ENCODE measurements at places on chromosomes 16 and 17. TPM values are rescaled to one million over a fixed set of nuclear protein-coding genes. Genes with fewer than 3 reads are reported as not detected.

DNA sequence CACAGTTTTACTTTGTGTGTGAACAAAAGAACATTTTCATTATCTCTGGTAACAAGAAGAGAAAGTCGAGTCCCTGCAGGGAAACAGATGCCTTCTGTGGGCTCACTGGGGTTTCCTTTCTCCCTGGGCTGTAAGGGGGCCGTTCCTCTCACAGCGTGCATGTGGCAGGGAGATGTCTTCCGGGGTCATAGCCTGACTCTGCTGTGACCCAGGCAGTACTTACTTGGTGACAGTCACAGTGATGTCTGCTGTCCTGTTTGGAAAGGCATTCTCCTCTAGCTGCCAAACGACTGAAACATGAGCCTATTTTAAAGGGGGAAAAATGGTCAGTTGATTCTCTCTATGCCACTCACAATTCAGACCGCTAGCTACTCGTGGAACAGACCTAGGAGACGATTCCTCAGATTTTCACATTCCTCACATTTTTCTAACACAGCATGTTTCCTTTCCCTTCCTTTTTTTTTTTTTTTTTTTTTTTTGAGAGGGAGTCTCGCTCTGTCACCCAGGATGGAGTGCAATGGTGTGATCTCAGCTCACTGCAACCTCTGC lies 7.3 kb downstream of the HASPIN start:
- DNase-seq = no peak

- no peak for DNase-seq
These were observed 13.2 kb downstream of the ZFPM1 start for GRCh38 chr16:88466175-88466862.

GRCh38 chr17:66900126-66901010 lies 64.1 kb upstream of the CACNG4 start:
- no peak for DNase-seq

GRCh38 chr16:57358527-57359095 lies at the start of gene CCL22:
TSS of gene CCL22 (plus strand) at chr16:57358783. CDS start at chr16:57358817, 34 bp downstream.
- no peak for DNase-seq

- no peak for DNase-seq
These were observed 100.1 kb upstream of the DYNLRB2 start for GRCh38 chr16:80440667-80441066.

DNA sequence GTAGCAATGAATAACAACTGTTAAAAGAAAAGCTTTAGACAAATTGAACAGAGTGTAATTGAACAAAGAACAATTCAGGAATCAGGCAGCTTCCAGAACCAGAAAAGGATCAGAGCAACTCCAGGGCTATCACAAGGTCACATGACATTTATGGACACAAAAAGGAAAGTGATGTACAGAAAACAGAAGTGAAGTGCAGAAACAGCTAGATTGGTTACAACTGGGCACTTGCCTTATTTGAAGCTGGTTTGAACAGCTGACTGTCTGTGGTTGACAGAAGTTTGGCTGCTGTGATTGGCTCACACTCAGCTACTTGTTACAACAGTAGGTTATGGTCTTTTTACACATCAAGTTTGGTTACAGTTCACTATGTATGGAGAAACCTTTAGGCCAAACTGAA lies 14.8 kb downstream of the EFCAB5 start:
- DNase-seq = no peak

DNA sequence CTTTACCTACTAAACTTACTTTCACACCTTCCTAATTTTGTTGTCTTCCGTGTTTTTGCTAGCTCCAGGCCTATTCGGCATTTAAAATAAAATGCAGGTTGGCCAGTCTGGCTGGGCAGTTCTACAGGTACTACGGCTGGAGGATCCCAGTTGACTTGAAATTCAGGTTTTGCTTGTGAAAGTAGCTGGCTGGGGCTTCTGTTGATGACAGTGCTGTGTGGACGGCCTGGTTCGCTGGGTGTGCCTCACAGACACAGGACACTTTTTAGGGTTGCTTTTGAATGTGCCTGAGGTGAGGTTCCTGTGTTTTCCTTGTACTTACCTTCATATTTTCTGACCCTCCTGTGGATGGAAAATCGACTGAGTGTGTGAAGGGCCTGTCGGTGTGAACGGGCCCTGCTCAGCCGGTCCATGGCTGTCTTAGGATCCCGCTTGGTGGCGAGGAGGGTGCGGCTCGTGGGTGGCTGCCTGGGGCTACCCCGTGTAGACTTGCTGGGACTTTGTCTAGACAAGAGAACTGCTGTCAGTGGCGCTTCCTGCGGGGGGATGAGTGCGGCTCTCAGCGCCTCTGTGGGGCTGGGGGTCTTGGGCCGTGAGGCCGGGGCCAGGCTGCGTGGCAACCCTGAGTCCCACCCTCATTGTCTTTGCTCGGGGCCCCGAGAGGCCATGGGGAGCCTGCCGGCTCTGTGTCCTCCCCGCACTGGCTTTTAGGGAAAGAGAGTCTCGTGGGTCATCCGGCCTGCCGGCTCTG lies 18.7 kb upstream of the ZNF750 start:
- no peak for DNase-seq

Gene HOXB13
- total RNA-seq = 0.16 TPM

- no peak for DNase-seq
These were observed 6.4 kb downstream of the RPH3AL start for GRCh38 chr17:345992-346785.

DNA sequence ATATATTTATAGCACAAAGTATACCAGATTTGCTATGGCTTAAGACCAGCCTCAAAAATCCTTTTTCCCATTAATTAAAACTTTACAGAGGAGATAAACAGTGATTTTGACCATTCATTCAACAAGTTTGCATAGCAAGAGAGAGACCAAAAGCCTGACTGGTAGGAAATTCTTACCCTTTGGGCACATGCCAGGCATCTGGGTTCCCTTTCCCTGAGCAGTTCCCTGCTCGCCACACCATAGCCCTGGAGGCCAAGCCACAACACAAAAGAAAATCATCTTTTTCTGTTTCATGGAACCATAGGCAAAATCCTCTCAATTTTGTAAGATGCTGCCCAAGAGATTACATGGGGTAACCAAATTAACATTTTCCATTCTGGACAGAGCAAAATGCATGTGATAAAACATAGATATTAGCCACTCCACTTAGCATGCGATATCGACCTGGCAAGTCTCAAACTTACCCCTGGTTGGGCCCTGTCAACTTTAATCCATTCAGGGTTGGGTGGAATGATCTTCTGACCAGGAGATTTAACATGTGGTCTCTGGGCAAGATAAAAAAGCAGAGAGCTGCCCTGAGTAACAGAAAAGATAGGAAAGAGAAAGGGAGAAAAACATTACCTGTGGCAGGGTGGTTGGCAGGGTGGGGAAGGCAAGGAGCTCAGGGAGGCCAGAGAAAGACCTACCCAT lies 57.6 kb upstream of the B4GALNT2 start:
- DNase-seq = no peak

Gene FAM83G
- total RNA-seq = 0.16 TPM

Gene ORC6
- total RNA-seq = 5.0 TPM

Gene SULT1A4
- 0.94 TPM for total RNA-seq

Gene ZNF689
- 8.9 TPM for total RNA-seq

- no peak for DNase-seq
These were observed 15.0 kb downstream of the HS3ST6 start for GRCh38 chr16:1903220-1903574.

GRCh38 chr17:74840989-74841666 lies 18.6 kb downstream of the GRIN2C start:
- DNase-seq = peak; percentile 22

DNA sequence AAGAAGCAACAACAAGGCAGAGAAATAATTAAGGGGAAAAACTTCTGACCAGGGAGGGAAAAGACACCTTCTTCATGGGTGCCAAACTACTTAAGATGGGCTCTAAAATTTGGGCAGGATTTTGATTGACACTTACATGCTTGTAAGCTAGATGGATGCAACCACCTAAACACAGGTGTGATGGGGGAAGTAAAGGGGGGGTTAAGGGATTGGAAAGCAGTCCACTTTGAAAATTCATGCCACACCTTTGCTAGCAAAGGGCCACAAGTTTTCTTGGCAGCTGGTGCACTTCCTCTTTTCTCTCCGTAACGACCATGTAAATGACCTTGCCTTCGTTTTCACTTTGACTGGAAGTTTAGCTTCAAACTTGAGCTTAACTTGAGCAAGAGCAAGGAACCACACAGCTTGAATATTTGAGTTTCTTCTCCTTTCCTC lies 14.3 kb upstream of the PRKAR1A start:
- no peak for DNase-seq

DNA sequence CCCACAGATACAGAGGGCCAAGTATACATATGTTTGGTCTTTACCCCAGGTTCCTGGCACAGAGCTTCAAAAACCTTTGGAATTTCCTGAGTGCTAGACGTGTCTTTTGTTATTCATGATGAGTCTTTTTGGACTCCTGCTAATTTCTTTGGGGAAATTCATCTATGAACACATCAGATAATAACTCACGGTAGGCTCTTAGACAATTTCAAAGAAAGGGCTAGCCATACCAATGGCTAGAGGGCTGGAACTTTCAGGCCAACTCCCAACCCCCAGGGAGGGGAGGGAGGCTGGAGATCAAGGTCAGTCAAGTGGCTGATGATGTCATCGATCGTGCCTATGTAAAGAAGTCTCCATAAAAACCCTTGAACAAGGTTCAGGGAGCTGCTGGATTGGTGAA lies 101.9 kb downstream of the STX8 start:
- no peak for DNase-seq

All from occipital lobe (tissue), 3 donors.